K562 (cell line): ENCODE measurements at places on chromosomes 5 and 9. TPM values are rescaled to one million over a fixed set of nuclear protein-coding genes. Genes with fewer than 3 reads are reported as not detected.

DNA sequence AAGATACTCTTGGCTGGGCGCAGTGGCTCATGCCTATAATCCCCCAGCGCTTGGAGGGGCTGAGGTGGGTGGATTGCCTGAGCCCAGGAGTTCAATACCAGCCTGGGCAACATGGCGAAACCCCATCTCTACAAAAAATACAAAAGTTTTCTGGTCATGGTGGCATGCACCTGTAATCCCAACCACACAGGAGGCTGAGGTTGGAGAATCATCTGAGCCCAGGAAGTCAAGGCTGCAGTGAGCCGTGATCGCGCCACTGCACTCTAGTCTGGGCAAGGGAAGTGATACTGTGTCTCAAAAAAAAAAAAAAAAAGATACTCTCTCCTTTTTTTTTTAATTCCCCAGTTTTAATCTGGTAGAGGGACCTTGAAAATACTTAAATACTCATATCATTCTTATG is 15.0 kb downstream of the ANKRD33B start:
- H3K4me1 ChIP-seq = peaks cover 10% of the 10 kb centered on the region
- H3K36me3 ChIP-seq = no peaks in the 10 kb centered on the region
- no peak overlapping the region for H3K4me3 ChIP-seq

- no peaks in the 10 kb centered on the region for H3K36me3 ChIP-seq
- H3K27me3 ChIP-seq = no peaks in the 10 kb centered on the region
- no peak overlapping the region for H3K4me3 ChIP-seq
- no peaks in the 10 kb centered on the region for H3K4me1 ChIP-seq
- no peak for DNase-seq
These were observed 146.7 kb downstream of the CCDC192 start for GRCh38 chr5:127849891-127850290.

GRCh38 chr9:120935383-120935857 is 8.8 kb upstream of the TRAF1 start:
- DNase-seq = peak; percentile 57
- no peak overlapping the region for H3K4me3 ChIP-seq
- H3K27ac ChIP-seq = no peak overlapping the region
- H3K4me1 ChIP-seq = peaks cover 13% of the 10 kb centered on the region
- no peaks in the 10 kb centered on the region for H3K36me3 ChIP-seq

GRCh38 chr5:176514244-176514950 is 22.8 kb downstream of the RNF44 start:
- DNase-seq = peak; percentile 45
- no peaks in the 10 kb centered on the region for H3K27me3 ChIP-seq
- H3K4me1 ChIP-seq = peaks cover 9% of the 10 kb centered on the region; the same call in 1 of the 2 replicates
- peaks cover 3% of the 10 kb centered on the region; the same call in 1 of the 3 replicates for H3K36me3 ChIP-seq
- H3K27ac ChIP-seq = no peak overlapping the region
- no peak overlapping the region for H3K4me3 ChIP-seq

DNA sequence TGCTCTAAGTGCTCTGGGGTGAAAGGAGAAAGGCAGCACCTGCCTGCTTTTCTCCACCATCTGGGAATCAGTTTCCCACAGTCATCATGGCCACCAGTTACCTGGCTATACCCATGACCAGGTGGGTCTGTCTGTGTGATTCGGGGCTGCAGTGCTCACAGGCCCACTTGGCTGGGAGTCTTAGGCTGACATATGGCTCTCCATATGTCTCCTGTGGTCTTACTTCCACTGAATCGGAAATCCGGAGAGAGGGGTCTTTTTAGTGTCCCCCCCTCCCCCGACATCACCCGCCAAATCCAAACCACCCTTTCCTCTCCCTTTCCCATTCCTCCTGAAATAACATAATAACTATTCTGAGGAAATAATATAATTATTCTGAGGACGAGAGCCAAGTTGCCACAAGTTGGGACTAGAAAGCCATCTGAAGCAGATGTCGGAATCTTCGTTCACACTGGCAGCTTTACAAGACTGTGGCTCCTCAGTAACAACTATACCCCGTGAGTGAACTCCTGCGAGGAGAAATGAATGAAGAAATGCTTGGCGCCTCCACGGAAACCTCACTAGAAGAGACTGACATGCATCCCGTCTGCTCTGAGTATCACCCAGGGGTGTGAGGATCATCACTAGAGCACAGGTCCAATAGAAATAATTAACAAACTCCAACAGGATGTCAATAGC is 143.4 kb downstream of the MYO10 start:
- H3K4me3 ChIP-seq = no peak overlapping the region
- H3K4me1 ChIP-seq = no peaks in the 10 kb centered on the region
- no peaks in the 10 kb centered on the region for H3K36me3 ChIP-seq
- no peak for DNase-seq

SKP2 gene
- 88.6 and 103 TPM in 2 replicates for total RNA-seq
